EL (cell line): ENCODE measurements at places on chromosomes 7 and 10.
A peak's percentile ranks its signal among the peaks of the same experiment; 100 is the strongest.

GRCh38 chr7:107564553-107565298 is 955 bp downstream of the DUS4L start:
- DNase-seq, result peak; percentile 85

DNA sequence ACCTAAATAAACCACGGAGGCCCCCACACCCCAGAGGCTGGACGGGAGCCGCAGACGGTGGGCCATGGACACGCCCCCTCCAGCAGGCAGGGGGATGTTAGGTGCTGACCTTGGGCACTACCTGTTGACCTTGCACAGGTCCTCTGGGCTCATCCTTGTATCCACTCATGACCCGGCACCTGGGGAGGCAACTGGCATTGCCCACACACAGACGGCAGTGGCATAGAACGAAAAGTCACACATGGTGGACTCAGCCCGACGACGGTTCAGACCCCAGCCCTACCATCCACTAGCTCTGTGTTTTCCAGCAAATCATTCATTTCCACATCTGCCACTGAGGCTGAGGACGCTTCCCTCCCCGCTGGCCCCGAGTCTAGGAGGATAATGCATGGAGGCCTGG is 247.7 kb upstream of the PPP2R2D start:
- DNase-seq, result no peak

GRCh38 chr10:84845628-84846261 is 517.4 kb downstream of the CCSER2 start:
- no peak for DNase-seq

DNA sequence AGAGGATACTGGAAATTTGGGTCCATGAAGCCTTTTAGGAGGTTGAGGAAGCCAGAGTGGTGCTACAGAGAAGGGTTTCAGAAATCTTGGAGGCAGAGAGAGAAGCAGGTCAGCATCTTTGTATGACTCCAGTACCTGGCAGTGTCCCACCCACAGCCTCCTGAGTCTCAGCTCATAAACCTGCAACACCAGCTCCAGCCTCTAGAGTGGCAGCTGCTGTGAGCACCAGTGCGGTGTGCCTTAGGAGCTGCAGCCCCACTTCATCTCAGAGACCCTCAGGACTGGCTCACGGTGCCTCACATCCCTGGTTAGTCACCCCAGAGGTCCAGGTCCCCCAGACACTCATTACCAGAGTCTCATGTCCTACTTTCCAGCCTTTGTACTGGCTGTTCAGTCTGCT is 84.8 kb upstream of the PRKAR2B start:
- DNase-seq, result no peak

GRCh38 chr10:52651293-52651692 is 121.3 kb downstream of the MBL2 start:
- no peak for DNase-seq

GRCh38 chr10:122208571-122209430 is 62.3 kb upstream of the BTBD16 start:
- DNase-seq, result no peak

- peak; percentile 25 for DNase-seq
Measured at GRCh38 chr7:23072048-23072447, 33.5 kb upstream of the KLHL7 start.

DNA sequence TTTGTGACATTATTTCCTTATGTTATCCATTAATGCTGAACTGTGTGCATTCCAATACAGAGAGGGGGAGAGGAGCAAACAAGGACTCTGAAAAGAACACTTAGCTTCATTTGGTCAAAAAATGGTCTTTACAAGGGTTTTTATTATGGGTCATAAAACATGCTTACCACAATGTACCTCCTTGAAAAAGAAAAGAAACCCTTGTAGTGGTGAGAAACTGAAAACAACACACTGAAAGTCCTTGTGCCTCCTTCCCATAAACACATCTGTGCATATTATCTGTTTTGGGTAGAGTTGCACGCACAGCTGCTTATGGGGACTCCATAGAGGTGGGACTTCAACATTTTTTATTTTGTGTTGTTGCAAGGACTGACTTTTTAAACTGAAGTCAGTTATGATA is 98.7 kb downstream of the CDK6 start:
- no peak for DNase-seq

DNA sequence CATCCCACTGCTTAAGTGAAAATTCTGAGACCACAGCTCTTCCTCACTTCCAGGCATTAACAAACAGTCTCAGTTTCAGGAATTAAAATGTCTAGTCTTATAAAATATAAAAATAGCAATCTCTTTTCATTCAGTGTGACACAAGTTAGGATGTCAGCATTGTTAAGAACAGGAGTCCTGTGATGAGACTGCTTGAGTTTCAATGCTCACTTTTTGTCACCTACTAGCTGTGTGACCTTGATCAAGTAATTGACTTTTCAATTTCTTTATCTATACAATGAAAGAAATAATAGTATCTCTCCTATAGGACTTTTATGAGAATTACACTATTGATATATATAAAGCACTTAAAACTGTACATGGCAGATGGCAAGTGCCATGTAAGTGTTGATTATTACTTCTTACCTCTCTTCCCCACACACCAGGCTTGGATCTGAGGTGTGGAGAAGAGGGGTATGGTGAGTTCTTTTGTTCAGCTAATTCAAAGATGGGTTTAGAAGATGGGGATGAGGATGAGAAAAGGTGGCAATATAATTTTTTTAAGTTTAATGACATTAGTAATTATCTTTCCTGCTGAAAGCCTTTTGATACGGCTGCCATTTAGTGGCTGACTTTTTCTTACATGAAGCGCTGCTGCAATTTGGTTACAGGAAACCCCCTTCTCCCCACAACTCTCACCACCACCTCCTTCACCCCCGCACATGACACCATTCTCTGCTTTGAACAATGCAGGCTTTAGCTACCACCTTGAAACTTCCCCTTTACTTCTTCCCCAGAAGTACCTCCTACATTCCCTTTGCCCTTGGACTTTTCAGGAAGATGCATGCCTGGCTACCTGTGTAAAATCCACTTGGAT is 20.8 kb upstream of the HYAL4 start:
- no peak for DNase-seq

GRCh38 chr7:44887293-44887692 is 2.0 kb upstream of the PURB start:
- DNase-seq, result no peak

- DNase-seq, result no peak
Measured at GRCh38 chr10:53134050-53134449, 361.5 kb upstream of the MBL2 start.
